ENCODE measurements at places on chromosomes 6 and 20.

DNA sequence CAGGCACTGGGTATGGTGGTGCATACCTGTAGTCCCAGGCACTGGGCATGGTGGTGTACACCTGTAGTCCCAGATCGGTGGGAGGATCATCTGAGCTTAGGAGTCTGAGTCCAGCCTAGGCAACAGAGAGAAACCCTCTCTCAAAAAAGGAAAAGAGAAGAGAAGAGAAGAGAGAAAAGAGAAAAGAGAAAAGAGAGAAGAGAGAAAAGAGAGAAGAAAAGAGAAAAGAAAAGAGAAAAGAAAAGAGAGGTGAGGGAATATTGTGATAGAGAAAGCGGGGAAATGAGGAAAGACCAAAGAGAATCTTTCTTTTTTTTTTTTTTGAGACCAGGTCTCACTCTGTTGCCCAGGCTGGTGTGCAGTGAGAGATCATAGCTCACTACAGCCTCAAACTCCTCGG, 108.7 kb downstream of the ARHGAP18 start:
- DNase-seq, result no peak

DNA sequence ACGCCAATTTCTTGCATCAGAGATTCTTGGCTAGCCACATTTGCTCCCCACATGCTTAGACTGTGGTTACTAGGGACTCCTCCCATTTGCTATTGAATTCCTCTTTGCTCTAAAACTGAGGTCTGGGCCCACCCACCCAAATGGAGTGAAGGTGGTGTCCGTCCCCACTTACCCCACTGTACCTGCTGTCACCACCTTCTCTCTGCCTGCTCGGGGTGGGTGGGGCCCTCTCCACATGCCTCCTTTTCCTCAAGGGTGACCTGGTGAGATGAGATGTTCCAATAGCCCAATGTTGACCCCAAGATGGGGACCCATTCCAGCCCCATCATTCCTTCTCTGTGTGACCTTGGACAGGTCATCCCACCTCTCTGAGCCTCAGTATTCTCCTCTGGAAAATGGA, 74.6 kb downstream of the GNAS-AS1 start:
- DNase-seq, result no peak

DNA sequence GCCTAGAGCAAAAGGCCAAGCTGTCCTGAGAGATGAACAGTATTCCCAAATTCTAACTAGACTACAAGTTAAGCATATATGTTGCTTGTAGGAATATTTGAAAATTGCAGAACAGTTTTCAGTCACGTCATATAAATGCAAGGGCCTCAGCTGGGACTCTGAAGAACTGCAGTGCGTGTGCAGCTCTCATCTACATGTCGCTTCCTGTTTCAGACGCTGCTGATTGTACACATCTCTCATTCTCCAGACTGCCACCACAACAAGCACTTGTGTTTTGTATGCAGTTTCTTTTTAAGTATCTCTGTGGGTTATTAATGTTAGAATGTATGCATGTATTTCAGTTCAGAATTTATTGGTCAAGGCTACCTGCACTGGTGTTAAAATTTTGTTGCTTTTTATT, 119.7 kb downstream of the MAP3K4 start:
- no peak for DNase-seq

DNA sequence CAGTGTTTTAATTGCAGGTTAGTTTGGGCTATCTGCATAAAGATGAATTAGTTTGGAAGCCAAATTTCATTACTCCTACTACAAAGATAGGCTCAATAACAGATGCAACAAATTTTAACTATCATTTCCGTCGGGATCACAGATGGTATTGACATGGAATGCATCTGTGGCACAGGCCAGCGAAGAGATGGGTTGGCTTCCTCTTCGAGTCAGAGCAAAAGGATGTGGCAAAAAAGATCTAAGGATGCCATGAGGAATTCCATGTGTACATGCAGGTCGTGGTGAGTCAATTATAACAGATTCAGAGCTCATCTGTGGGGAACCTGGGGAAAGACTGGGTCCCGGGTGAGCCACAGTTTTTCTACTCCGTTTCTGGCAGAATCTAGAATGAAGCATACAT, 83.0 kb upstream of the CITED2 start:
- peak; percentile 44 for DNase-seq

DNA sequence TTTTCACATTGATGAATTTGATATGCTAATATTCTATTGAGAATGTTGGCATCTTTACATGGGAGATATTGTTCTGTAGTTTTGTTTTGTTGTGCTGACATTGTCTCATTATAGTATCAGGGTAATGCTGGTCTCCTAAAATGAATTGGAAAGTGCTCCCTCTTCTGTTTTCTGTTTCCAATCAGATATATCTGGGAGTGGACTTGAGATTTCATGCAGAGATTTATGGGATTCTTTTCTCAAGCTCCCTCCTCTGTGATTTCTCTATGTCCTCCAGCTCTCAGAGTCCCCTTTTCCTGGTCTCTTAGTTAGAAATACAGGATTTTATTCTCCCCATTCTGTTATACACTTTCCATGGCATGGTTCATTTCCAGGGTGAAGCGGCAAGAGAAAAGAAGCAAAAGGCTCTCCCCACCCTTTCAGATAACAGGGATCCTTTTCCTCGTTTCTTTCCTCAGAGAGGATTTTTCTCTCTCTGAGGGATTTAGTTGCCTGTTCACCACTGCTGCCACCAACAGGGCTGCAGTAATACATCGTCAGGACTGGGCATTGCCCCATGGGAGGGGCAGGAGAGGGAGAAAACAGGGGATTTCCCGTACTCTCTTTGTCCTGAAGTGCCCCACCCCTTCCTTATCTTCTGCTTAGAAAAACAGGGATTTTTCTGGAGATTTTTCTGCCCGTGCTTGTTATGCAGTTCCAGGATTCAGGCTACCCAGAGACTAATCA, 59.3 kb upstream of the STMND1 start:
- DNase-seq, result peak; percentile 46

GRCh38 chr20:60024801-60025200, 66.6 kb downstream of the CDH26 start:
- DNase-seq, result no peak

- no peak for DNase-seq
Observed at GRCh38 chr20:20603339-20603990, 109.0 kb downstream of the RALGAPA2 start.

- DNase-seq, result peak; percentile 56
Observed at GRCh38 chr6:112332274-112332673, 14.9 kb upstream of the RFPL4B start.

GRCh38 chr6:142045380-142046278, 87.1 kb upstream of the GJE1 start:
- DNase-seq, result peak; percentile 48

DNA sequence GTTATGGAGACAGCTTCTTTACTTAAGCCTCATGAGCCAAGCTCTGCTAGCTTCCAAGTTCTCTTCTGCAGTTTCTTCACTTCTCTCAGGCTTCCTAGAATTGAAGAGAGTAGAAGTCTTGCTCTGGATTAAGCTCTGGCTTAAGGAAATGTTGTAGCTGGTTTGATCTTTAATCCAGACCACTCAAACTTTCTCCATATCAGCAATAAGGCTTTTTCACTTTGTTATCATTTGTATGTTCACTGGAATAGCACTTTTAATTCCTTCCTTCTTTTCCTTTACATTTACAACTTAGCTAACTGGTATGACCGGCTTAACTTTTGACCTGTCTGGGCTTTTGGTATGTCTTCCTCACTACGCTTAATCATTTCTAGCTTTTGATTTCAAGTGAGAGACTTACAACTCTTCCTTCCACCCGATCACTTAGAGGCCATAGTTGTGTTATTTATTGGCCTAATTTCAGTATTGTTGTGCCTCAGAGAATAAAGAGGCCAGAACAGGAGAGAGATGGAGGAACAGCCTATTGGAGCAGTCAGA, 236.6 kb upstream of the BMP2 start:
- DNase-seq, result no peak

DNA sequence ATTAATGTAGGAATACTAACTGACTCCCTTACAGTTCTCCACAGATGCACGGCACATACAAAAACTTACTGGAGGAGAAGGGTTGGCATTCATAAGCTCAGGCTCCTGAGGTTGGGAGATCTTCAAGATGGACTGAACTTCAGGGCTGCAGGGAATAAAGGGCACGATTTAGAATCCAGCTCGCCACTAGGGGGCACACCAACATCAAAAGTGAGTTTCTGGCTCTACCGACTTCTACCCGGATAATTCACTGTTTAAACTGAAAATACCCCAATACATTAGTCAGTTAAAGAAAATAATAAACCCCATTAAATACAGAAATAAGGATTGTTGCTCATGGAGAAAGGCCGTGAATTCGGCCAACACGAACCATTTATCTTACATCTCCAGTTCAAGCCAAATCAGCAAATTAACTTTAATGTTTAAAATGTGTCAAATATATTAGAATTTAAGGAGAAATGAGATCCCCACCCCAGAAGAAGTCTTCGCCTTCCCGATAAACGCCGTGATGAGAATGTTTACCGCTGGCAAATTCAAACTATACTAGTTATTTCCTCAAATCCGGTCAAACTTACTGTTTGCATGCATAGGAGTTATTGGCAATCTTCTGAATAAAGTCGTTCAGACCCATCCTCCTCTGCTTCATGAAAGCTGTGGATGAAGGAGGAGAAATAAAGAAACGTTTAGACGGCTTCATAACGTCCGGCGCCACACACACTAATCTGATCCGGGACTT, 121.7 kb upstream of the SLC2A12 start:
- peak; percentile 64 for DNase-seq

DNA sequence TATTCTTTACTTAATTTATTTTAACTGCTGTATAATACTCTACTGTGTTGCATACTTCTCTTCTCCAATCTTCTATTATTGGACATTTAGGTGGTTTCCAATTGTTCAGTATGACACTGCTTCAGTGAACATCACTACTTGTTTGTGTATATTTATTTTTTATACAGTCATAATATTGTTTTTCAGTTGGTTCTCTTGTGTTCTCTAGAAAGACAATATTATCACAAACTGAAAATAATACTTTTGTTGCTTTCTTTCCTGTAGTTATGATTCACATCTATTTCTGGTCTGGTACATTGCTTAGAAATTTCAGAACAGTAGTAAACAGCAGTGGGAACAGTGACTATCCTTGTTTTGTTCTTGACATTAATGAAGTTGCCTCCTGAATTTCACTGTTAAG, 62.8 kb upstream of the GTSF1L start:
- no peak for DNase-seq

- no peak for DNase-seq
Observed at GRCh38 chr6:159960485-159960884, 8.4 kb upstream of the IGF2R start.

DNA sequence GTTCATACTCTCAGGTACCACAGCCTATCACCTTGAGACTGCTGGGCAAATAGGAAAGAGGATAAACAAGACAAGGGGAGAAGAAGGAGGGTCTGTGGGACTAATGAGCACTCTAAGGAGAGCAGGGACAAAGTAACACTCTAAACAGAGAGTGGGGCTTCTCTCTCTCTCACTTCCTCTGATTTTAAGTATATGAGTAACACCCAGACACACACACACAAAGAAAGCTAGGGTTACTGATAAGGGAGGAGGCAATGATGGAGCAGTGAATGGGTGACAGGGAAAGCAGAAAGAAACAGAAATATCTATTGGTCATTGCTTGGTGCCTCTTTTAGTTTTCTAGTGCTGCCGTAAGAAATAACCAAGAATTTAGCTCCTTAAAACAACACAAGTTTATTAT, 96.2 kb upstream of the RNF217 start:
- no peak for DNase-seq

GRCh38 chr6:36955136-36955535, 598 bp downstream of the PI16 start:
- DNase-seq, result no peak

DNA sequence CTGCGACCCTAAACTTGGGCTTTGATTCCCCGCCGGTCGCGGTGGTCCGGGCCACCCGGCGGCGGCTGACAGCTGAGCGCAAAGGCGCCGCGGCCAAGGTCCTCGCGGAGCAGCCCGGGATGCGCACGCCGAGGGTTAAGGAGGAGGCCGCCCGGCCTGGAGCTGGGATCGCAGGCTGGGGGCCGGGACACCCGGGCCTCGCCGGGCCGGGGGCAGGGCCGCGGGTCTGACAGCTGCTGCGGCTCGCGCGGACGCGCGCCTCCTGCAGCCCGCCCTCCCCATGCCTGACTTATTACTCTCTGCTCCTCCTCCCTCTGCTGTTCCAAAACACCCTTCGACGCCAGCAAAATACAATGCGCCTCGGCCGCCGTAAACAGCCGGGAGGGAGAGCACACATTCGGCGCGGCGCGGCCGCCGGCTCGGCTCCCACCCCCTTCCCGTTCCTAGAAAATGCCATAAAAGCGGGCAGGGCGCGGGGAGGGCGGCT, 746 bp downstream of the BACH2 start:
- peak; percentile 36 for DNase-seq

DNA sequence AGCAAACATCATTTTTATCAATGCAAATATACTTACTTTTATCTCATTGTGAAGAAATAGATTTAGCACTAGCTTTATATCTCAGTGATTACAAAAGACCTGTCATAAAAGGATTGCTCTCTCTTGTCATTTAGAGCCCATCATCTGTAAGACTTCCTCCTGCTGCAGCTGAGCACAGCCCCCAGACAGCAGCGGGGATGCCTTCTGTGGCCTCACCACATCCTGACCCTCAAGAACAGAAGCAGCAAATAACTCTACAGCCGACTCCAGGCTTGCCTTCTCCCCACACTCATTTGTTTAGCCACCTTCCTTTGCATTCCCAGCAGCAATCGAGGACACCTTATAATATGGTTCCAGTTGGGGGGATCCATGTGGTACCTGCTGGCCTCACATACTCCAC, 127.0 kb upstream of the EDN1 start:
- DNase-seq, result no peak

DNA sequence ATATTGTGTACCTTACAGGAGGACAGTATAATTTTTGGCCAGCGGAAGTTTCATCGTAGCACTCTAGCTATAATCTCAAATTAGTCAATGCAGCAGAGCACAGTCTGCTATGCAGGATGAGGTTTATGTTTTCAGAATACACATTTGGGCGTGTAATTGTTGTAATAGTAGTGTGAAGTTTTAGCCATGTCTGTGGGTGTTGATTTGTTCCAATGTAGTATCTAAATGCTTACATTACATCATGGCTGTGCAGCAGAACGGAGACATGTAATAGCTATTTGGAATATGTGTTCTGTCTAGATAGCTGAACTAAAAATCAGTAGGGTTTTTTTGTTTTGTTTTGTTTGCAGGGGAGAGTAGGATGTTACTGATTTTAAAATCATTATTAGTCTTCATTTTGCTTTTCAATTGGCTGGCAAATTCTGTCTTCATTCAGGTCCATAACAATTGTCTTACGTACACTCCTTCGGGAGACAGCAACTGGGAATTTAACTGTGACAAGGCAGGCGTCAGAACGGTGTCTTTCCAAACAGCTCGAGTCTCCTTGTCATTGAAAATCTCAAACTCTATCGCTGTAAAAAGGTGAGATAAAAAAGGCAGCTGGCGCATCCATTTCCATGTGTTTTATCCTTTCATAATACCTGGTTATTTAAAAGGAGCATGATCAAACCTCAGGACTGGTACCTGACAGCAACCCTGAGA, 65.1 kb upstream of the CDH4 start:
- DNase-seq, result no peak

GRCh38 chr6:160678230-160678629, 14.2 kb upstream of the LPA start:
- no peak for DNase-seq
